HFFc6 (cell line): ENCODE measurements at places on chromosomes 3 and 15. TPM values are rescaled to one million over a fixed set of nuclear protein-coding genes. Genes with fewer than 3 reads are reported as not detected.
A peak's percentile ranks its signal among the peaks of the same experiment; 100 is the strongest.

The FILIP1L gene
- 37.8 to 46.3 TPM (median 45.3 TPM) in 3 replicates for total RNA-seq

DNA sequence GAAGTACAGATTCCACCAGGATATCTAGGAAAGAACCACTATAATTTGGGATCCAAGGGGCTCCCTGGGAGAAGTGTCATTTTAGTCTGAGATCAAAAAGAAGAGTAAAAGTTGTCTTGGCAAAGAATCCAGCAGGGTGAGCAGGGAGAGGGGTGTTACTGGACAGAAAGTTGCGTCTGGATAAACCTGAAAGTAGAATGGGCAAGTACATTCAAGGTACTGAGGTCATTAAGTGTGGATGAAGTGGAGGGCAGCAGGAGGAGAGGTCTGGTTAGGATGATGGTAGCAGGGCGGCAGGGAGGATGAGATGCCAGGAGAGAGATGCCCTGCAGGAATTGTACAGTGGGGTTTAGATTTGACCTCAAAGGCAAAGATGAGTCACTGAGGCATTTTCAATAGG is 253.3 kb downstream of the KLF13 start:
- no peak for DNase-seq

The CMTM8 gene
- not detected in 3 replicates for total RNA-seq

DNA sequence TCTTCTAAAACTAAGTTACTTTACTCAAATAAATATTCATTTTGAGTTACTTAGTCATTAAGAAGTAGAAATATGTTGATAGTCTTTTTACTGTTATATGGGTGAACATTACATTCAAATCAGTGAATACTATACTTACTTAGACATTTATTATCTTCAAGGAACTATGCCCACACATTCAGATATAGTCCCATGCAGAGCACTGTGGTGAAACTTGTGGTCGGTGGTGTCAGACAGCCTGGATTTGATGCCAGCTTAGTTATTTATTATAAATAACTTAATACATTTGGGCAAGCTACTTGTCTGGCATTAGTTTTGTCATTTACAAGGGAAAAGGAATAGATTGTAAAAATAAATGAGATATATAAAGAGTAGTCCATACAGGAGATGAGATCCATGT is 149.5 kb downstream of the RAP2B start:
- DNase-seq = no peak

- DNase-seq = no peak
These were observed 5.9 kb upstream of the NGRN start for GRCh38 chr15:90259524-90259923.

- peak; percentile 80 for DNase-seq
These were observed 41.4 kb downstream of the NFKBIZ start for GRCh38 chr3:101890716-101891115.

DNA sequence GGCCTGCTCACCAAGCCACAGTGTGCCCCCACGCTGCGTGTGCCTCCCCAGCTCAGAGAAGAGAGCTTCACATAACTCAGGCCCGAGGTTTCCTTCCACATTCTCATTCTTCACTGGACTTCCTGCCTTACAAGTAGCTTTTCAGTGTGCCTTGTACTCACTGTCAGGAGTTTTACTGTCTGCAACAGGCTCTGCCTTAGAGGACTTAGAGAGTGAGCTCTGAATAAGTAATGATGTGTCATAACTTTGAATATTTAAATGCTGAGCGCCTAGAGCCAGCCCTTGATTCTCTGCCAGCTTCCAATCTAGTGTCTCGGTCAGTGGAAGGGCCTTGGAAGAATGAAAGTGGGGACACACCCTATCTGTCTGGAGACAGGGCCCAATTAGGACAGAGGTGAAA is 41.8 kb downstream of the ITGB5 start:
- DNase-seq = peak; percentile 92

The SNRPA1 gene
- 54.9 to 74.9 TPM (median 65.0 TPM) in 3 replicates for total RNA-seq

- DNase-seq = no peak
These were observed 36.8 kb upstream of the RPL32 start for GRCh38 chr3:12878141-12878574.

DNA sequence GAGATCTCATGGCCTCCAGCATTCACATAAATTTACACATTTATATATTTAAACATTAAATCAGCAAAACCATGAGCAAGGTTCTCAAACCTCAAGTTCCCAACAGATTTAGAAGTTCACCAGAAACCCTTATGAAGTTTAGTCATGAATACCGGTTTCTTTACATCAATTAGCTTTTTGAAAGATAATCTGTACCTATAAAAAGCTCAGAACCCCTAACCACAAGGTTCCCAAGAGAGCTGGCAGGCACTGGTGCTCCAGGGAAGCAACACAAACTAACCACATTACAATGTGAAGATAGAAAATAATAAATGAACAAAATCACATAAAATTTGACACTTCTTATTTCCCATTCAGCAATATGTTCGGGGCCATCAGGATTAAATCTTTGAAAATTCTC is 150.9 kb downstream of the FBN1 start:
- peak; percentile 26 for DNase-seq

GRCh38 chr3:22371607-22372291 is 620.7 kb upstream of the ZNF385D start:
- DNase-seq = no peak

DNA sequence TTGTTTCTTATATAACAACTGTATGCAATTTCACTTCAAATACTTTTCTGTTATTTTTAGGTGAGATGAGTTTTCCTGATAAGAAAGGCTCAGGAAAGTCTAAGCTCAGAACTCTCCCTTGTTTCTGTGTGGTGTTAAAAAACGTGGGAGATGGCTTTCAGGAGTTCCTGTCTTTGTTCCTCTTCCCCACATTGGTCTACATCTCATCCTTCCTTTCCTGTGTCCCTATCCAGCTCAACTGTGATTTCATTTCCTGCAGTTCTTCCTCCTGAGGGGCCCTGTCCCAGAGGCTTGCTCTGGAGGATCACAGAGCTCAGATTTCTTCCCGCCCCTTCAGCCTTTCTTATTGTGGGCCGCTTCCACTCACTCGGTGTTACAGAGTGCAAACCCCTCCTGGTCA is 11.2 kb downstream of the SEC13 start:
- DNase-seq = no peak

The PLSCR2 gene
- not detected in 3 replicates for total RNA-seq

The WWTR1 gene
- total RNA-seq = 46.3 to 56.4 TPM (median 46.5 TPM) in 3 replicates

DNA sequence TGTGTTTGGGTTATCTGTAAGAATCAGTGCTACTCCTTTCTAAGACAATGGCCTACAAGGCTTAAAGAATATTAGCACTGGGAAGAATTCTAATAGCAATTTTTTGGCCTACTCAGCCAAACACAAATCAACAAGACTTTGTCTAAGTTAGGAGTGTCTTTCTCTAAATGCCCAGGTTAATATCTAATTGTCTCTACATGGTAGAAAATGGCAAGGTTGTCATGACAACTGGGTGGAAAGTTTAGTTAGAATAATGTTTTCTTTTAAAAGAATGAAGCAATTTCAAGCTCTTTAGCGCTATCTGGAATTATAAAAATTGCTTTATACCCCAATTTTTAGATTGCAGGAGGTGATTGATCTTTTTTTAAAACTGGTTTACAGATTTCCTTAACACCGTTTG is 396.8 kb downstream of the TUSC7 start:
- no peak for DNase-seq

The SEMA3F gene
- total RNA-seq = 21.8 to 32.4 TPM (median 29.3 TPM) in 3 replicates

- DNase-seq = no peak
These were observed 477.2 kb upstream of the CFAP20DC start for GRCh38 chr3:59526999-59527398.

The CAPN3 gene
- total RNA-seq = 1.00 to 1.8 TPM (median 1.4 TPM) in 3 replicates

- no peak for DNase-seq
These were observed 20.5 kb downstream of the DCLK3 start for GRCh38 chr3:36743826-36744225.

The KBTBD8 gene
- total RNA-seq = 1.1 to 2.3 TPM (median 1.9 TPM) in 3 replicates

The IL12A gene
- total RNA-seq = 2.1 to 3.4 TPM (median 2.2 TPM) in 3 replicates

GRCh38 chr15:43927203-43927602 is 100.4 kb downstream of the WDR76 start:
- no peak for DNase-seq
